ENCODE measurements at places on chromosomes 5 and 9.

DNA sequence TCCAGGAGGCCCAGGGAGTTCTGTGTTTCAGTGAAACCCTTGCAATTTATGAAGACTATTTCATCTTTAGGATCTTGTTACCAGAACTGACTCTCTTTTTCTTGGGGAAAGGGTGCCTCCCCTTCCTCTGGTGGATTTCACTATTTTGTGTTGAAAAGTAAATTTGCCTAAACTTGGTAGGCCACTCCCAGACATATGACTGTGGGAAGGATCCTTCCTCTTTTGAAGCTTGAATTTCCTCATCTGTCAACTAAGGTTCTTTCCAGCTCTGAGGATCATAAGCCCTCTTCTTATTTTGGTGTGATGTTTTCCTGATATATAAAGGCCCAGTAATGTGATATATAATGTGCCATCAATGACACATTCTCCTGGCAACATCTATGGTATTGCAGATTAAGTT lies 59.1 kb upstream of the ZFAND5 start:
- DNase-seq: no peak

DNA sequence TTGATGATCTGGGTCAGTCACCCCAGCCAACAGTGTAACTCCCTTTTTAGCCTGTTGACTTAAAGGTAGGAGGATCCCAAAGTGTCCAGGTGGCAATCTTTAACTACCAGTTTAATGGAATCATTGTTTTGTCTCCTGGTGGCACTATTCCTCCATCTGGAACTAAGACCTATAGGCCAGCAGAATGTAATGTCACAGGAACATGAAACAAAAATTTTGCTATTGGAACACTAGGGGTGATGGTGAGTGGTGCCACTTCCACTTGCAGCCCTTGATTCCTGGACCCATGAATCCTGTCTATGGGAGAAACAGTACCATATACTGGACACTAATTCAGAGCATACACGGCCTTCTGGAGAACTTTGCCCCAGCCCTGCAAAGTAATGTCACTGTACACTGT lies 219.5 kb upstream of the RASA1 start:
- DNase-seq: no peak

DNA sequence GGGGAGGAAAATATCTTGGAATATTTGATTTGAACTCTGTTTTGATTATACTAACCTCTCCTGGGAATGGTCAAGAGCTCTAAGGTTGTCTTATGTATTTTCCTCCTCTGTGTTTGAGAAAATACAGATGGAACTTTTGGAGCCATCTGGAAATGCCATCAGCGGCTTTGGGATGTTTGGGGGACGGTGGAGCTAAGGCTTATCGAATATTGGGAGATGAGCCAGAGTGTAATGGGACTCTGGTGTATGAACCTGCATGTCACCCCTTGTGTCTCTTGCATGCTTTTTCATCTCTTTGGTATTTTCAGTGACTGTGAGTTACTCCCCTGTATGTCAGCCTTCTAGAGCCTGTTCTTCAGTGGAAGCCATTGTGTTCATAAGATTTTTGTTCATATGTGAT lies 180.0 kb upstream of the OTULINL start:
- no peak for DNase-seq

DNA sequence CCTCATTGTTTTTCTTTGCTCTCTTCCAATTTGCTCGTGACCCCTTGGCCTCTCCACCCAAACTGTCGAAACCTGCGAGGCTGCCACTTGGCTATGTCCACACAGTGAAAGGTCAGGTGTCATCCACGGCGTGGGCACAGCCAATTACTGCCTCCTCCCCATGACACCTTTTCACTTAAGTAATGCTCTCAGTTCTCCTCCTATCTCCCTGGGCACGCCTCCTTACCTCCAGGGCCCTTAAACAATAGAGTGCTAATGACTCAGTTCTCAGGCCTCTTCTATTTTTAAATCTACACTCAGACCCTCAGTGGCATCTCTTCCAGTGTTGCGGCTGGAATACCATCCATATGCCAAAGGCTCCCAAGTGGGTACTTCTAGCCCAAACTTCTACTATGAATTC lies 256.8 kb downstream of the ROR2 start:
- no peak for DNase-seq

DNA sequence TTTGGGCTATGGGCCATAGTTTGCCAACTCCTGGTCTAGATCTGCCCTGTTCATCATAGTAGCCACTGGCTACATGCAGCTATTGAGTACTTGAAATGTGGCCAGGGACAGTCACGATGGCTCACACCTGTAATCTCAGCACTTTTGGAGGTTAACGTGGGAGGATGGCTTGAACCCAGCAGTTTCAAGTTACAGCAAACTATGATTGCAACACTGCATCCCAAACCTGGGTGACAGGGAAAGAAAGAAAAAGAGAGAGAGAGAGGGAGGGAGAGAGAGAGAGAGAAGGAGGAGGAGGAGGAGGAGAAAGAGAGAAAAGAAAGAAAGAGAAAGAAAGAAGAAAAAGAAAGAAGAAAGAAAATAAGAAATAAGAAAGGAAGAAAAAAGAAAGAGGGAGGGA lies 5.1 kb upstream of the GMCL2 start:
- DNase-seq: no peak

- no peak for DNase-seq
Measured at GRCh38 chr5:157748760-157749461, 5.4 kb downstream of the LSM11 start.

GRCh38 chr5:172659570-172659908 lies 18.5 kb downstream of the NEURL1B start:
- no peak for DNase-seq

DNA sequence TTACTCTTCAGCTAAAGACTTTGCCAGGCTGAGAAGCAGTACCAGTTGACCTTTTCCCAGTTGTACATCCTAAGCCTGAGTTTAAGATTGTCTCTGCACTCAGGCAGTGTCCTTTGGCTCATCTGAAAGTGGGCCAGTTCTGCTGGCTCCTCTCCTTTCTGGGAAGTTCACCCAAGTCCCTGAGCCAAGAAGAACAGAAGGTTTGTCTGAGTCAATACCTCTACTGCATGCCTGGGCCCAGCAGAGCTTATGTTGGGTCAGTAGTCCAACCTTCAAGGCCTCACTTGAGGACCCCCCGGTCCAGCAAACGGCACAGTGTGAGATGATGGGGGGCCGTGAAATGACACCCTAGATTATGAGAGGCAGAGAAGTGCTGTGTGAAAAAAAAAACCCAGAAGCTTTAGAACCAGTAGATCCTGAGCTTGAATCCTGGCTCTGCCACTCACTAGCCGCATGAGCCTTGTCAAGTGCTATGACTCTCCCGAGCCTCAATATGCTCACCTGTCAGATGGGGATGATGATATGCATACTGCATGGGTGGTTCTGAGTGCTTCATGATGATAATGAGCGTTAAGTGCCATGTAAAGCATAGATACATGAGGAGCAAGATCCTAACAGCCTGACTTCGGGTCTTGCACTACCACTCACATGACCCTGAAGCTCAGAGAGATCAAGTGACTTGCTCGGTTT lies 156.0 kb downstream of the MACROH2A1 start:
- peak; percentile 15 for DNase-seq

DNA sequence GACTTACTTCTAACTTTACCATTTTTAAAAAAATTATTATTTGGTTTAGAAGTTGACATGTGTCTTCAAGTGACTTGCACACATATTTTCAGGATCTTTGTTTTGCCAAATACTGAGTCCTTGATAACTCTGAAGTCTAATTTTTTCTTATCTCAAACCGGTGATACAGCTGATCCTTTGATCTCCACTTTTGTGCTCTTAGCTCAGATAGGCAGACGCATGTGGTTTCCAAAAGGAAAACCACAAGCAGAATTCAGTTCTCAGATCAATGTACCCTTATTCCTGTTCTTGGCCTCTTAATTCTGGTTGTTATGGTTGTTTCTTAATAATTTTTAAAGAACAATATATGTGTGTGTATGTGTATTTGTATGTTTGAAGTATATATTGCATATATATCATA lies 238.3 kb upstream of the EDIL3 start:
- no peak for DNase-seq

DNA sequence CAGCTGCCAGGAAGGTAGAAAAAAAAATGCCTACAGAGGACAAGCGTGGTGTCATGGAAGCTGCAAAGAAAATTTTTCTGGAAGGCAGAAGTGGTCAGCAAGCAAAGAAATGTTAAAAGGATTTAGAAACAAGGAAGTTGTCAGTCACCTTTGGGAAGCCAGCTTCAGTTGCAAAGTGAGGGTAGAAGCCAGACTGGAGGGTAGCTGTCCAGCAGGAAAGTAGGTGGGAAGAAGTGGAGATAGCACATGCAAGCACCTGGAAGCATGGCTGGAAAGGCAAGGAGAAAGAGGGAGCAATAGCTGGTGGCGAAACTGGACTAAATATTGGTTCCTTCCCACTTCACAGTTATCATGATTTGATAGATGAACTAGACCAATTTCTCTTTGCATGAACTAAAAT lies 54.3 kb downstream of the ADRB2 start:
- no peak for DNase-seq

GRCh38 chr9:81318571-81318970 lies 370.8 kb downstream of the TLE1 start:
- DNase-seq: no peak

DNA sequence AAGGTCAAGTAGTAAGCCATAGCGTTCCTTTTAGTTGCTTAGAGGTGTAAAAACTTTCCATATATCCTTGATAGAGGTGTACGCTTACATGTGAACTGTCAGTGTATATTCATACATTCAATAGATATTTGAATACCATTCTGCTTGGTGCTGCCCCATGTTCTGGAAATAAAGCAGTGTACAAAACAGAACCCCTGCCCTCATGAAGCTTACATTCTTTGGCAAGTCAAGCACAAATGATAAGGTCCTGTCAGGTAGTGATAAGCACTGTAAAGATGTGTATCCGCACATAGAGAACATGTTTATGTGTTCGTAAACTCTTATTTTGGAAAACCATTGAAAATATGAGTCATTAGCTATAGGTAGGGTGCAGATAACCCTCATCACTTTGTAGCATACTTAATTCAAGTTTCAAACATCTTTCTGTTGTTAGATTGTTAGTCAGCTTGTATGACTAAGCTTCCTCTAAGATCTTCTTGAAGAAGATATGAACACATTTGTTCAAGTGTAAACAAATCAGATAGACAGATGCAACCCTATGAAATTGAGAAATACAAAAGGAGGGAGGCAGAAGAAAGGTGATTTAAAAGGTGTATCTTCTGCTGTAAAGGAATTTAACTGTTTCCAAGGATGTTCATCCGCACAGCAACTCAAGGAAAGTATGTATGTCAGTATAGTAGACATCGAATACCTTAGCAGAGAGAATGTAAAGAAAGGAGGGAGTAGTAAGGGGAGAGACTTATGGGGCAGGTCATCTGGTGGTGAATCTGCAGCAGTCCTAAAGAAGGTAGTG lies 1.6 kb downstream of the GTF3C4 start:
- no peak for DNase-seq

- DNase-seq: no peak
Measured at GRCh38 chr5:171845040-171845630, 59.5 kb downstream of the SMIM23 start.

DNA sequence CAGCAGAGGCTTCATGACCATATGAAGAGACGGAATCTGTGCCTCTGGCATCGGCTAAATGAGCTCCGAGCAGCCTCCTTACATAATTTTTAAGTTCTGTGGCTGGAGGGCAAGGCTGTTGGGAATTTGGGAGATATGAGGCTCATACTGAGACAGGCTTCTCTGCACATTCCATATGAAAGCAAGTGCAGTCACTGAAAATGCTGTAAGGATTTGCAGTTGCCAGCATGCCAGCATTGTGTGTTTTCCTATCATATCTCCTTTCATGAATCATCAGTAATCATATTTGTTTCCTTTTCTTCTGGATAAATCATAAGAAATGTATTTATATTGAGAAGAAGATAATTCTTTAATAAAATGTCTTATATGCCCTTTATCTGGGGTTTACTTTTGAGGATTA lies 775.4 kb downstream of the SEMA5A start:
- no peak for DNase-seq

- DNase-seq: no peak
Measured at GRCh38 chr5:34480810-34481528, 175.2 kb upstream of the RAI14 start.

DNA sequence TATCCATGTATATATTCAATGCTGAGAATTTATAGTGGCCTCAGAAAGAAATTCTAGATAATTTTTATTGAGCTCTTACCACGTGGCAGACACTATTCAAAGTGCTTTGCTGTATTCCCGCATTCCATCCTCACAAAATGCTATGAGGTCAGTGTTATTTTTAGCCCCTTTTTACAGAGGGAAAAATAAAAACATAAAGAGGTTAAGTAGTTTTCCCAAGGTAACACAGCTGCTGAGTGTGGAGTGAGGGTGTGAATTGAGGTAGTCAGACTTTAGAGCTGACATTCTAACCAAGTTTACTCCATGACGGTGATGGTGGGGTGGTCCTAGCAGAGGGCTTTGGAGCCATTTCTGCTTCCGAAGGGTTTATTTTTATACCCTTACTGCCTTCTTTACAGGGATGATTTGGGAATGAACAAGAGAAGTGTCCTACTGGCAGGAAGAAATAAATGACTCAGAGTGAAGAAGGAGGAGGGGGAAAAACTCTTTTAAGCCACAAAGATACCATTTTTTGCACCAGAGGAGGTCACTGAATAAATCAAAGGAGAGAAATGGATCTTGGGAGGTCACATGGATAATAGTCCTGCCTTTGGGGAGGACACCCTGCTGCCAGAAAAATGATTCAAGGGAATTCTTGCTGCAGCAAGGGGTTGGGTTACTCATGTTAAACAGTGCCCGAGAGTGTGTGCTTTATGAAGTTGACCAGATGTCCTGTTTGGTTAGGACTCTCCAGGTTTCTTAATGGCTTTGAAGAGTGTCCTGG lies 76.1 kb downstream of the HMHB1 start:
- no peak for DNase-seq

- no peak for DNase-seq
Measured at GRCh38 chr5:68930139-68930538, 163.7 kb upstream of the SLC30A5 start.

- DNase-seq: peak; percentile 67
Measured at GRCh38 chr9:127446713-127447415, 4.3 kb downstream of the RPL12 start.

DNA sequence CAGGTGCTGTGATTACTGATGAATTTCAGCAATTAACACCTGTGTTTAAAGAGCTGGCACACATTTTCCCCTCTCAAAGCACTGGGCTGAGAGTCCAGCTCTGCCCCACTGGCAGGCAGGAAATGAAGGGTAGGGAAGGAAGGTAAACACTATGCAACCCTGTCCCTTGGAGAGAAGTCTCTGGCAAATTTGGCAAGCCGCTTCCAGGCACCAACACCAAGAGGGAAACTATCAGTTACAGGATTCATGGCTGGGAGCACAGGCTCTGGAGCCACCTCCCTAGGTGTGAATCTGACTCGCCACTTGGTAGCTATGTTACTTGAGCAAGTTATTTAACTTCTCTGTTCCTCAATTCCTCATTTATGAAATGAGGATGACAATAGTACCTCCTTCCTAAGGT lies 3.3 kb downstream of the ANKS6 start:
- DNase-seq: peak; percentile 28
